ENCODE measurements at places on chromosomes 5 and 9.

DNA sequence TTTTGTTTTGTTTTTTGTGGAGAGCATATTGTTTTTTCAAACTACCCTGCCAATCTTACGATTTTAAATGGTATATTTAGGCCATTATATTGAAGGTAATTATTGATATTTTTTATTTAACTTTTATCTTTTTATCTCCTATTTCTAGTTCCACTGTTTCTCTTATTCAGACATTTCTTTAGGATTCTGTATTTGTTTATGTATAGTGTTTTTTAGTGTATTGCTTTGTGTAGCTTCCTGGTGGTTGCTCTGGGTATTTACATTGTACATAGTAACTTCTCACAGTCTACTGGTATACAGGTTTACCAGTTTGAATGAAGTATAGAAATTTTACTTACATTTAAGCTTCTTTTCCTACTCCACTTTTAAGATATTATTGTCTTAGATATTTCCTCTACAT lies 63.2 kb downstream of the ERCC6L2 start:
- DNase-seq: no peak

DNA sequence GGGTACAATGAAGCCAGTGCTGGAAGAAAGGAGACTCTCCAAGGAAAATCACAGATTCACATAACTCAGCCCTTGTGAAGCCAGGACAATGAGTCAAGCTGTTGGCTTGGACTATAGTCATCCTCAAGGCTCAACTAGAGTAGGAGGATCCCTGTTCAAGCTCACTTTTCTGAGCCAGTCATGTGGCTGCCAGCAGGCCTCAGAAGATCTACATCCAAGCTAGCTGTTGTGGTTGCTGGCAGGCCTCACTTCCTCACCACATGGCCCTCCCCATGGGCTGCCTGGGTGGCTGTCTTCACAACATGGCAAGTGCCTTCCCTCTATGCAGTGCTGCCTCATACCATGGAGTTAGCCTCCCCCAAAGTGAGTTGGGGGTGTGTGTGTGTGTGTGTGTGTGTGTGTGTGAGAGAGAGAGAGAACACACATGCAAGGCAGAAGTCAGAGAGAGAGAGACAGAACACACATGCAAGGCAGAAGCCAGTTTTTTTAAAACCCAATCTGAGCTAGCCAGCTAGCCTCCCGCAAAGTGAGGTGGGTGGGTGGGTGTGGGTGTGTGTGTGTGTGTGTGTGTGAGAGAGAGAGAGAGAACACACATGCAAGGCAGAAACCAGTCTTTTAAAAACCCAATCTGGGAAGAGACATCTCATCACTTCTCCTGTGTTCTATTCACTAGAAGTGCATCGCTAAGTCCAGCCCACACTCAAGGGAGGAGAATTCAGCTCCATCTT lies 17.1 kb downstream of the SCAI start:
- peak; percentile 79 for DNase-seq

- DNase-seq: no peak
Observed at GRCh38 chr5:93595420-93596147, 12.6 kb downstream of the NR2F1 start.

GRCh38 chr5:107294211-107294550 lies 376.6 kb downstream of the EFNA5 start:
- DNase-seq: no peak

DNA sequence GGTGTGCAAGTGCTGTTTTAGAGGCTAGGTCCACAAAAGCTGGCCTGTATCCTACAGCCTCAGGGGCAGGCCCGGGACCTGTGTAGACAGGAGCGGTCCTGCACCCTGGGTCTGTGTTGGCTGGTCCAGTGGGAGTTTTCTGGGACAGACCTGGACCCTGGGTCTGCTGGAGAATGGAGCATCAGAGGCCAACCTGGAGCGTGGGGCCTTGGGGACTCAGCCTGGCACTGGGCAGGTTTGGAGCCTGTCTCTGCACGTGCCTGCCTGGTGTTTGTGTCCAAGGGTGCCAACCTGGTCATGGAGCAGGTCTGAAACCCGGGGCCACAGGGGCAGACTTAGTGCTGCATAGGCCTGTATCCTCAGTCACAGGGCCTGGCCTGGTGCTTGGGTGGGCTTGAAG lies 45.8 kb downstream of the SRFBP1 start:
- no peak for DNase-seq

GRCh38 chr5:149223081-149223848 lies 48.4 kb upstream of the AFAP1L1 start:
- DNase-seq: no peak

Measured in stimulated activated CD8-positive, alpha-beta memory T cell treated with anti-CD3 and anti-CD28 coated beads, Interleukin-4, amount 100 ng/mL, for 48 hours (primary cell).